Stimulated activated CD8-positive, alpha-beta memory T cell treated with anti-CD3 and anti-CD28 coated beads, Interleukin-15, amount 100 ng/mL, for 1 hour (primary cell): ENCODE measurements at places on chromosomes 7 and 10.

- DNase-seq: no peak
Observed at GRCh38 chr7:80681272-80681885, 42.9 kb downstream of the CD36 start.

GRCh38 chr10:116848032-116848943 is 1.0 kb upstream of the ENO4 start:
- DNase-seq: no peak

GRCh38 chr7:134176037-134176350 is 48.9 kb downstream of the LRGUK start:
- no peak for DNase-seq

DNA sequence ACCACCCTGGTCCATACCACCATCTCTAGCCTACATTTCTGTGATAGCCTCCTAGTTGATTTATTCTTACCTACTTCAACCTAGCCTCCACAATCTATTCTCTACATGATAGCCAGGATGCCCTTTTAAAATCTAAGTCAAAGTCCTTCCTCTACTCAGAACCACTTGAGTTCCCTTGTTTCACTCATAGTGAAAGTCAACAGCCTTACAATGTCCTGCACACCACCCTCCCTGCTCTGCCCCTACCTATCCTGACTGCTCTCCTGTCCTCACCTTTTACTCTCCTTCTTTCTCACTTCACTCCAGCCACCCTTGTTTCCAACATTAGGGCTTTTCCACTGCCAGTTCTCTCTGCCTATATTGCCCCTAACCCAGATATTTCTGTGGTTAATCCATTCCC is 146.7 kb downstream of the GRM3 start:
- no peak for DNase-seq

GRCh38 chr7:23712368-23713284 is 2.6 kb downstream of the STK31 start:
- no peak for DNase-seq

DNA sequence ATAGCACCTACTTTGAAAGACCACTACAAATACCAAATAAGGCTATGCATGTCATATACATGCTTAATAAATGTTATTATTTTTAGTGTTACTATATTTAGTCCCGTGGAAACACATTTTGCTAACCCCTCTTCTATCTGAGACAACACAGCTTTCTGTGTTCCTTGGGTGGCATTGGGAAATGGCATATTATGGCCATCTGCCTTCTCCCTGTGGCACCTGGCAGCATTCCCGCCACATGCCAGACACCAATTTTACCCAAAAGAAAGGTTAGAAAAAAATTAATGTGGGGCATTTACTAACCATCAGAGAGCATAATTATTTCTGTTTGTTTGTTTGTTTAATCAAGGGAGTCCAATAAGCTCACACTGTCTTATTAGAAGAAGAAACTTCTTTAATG is 168.6 kb upstream of the ETV1 start:
- no peak for DNase-seq

DNA sequence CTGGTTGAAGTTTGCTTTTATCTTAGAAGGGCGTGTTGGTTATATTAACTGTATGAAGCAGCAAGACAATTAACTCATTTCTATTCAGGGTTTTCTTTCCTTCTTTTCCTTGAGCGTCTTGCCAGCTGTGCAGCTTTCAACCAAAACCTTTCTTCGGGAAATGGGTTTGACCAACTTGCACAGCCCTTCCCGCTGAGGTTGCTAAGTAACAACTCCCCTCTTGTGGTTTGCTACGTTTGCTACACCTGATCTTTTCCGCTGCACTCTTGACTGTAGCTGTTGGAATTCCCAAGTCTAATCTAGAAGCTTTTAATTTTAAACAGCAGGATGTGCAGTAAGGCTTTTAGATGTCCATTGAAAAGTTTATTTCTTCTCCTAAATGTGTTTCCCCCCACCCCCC is 116.9 kb downstream of the CDCA7L start:
- DNase-seq: no peak

- no peak for DNase-seq
Observed at GRCh38 chr7:86932038-86932512, 127.4 kb downstream of the ELAPOR2 start.

GRCh38 chr10:77877441-77878344 is 48.9 kb downstream of the DLG5 start:
- peak; percentile 12 for DNase-seq

- DNase-seq: no peak
Observed at GRCh38 chr7:41696323-41696916, 6.5 kb downstream of the INHBA start.

- DNase-seq: no peak
Observed at GRCh38 chr10:50419756-50420155, 168.4 kb upstream of the ASAH2 start.

- DNase-seq: no peak
Observed at GRCh38 chr7:154338701-154339506, 286.7 kb downstream of the DPP6 start.
